Thymus (tissue), 14 donors: ENCODE measurements at places on chromosomes 13 and 19.

DNA sequence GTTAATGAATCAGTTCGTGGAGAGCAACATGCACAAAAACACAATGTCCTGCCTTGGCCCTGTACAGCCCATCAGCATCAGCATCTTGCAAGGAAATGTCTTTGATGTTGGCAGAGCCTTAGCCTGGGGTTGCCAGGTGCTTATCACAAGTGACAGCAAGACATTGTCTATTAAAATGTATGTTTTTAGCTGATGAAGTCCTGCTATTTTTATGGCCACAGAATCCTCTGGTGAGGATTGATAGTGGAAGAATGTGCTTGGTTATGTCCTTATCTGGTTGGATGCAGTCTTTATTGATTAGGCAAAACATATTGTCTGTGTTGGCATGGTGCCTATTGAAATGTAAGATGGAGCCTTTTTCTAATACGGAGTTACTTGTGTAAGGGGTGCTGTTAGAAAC is 1427.0 kb upstream of the MIR17HG start:
- DNase-seq: no peak

DNA sequence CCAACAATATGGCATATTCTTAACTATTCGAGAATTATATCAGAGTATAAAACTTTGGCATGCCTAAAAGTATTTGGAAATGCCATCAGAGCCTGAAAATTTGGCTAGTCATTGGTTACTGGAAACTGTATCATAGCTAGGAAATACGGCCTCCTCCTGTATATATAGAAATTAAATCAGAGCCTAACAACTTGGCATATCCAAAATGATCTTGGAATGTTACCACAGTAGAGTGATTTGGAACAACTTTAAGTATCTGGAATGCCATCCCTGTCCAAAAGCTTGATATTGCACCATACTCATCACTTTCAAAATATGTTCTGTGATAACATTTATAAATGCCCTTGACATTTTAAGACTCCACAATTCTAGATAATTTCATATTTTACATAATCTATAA is 335.8 kb downstream of the SLITRK1 start:
- DNase-seq: no peak

DNA sequence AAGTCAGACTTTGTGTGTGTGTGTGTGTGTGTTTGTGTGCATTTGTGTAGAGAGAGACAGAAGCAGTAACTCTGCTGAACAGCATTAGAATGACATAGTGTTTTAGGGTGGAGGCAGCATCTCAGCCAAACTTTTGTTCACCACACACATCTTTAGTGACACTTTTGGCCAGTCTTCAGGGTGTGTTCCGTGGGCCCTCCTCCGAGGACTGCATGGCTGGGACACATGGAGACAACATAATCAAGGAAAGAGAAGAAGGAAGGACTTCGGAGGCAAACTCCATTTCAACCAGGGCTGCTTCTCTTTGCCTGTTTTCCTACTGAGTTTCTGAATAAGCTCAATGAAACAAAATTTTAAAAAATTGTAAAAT is 205.1 kb downstream of the LHFPL6 start:
- no peak for DNase-seq

GRCh38 chr13:48216204-48216711 is 16.7 kb upstream of the ITM2B start:
- no peak for DNase-seq

DNA sequence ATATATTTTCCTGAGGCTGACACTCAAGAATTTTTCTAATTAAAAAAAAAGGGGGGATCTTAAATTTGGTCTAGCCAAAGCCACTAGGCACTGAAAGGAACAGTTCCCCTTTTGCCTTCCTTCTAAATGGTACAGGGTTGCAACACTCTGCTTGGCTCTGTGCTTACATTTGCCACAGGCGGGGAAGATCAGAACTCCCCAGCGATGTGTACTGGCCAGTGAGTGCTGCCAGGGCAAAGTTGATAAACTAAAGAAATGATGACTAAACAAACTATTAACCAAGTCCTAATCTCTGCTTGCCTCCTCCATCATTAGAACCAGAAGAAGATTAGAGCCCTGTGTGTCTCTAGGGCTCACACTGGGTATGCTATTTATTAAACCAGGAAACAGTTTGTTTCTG is 75.3 kb upstream of the SCEL start:
- no peak for DNase-seq

GRCh38 chr19:50415661-50416033 is 3.1 kb upstream of the SPIB start:
- no peak for DNase-seq

DNA sequence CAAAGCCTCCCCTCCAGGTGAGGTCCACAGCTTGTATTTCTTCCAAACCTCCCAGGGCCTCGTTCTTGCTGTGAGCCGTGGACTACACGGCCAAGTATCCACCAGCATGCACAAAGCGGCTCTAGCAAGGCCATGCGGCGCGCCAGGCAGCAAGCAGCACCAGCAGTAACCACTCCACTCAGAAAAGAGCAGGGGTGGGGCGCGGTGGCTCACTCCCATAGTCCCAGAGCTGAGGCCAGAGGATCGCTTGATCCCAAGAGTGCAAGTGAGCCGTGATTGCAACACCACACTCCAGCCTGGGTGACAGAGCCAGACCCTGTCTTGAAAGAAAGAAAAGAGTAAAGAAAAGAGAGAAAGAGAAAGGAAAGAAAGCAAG is 4.7 kb downstream of the CCDC8 start:
- no peak for DNase-seq

GRCh38 chr13:111117961-111118360 is 2.9 kb downstream of the ARHGEF7 start:
- DNase-seq: no peak

GRCh38 chr13:43924549-43925245 is 45.0 kb downstream of the LACC1 start:
- DNase-seq: no peak

DNA sequence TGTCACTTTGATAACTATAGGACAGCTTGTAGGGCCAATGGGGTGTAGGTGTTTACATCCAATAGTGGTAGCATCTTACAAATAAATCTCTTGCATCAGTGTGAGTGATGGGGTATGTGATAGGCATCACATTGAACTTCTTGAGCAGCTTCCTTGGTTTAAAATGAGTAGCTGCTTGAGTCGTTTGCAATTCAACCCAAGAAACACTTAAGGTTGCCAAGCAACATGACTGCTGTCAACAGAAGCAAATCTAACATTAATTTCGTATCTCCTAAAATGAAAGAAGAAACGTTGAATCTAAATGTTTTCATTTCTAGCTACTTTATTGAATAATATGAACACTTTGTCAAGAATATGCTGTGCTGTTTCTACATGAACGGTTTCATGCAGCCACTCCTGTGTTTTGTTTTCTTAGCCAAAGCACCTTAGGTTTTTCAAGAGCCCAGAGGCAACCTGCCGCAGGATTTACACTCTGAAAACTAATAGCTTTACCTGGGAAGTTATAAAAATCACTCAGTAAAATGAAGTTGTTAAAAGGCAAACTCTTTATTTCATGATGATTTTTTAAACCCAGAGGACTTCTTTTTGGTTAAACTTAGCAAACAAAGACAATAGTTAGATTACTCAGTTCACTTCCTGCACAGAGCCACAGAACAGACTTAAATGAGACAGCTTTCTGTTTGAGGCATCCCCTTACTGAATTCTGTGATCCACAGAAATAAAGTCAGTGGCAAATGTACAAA is 305.2 kb downstream of the MTUS2 start:
- peak; percentile 18 for DNase-seq

GRCh38 chr13:42272804-42273175 is 838 bp downstream of the AKAP11 start:
- DNase-seq: peak; percentile 58

GRCh38 chr19:58261600-58261967 is 17.2 kb upstream of the ZNF8 start:
- DNase-seq: no peak

DNA sequence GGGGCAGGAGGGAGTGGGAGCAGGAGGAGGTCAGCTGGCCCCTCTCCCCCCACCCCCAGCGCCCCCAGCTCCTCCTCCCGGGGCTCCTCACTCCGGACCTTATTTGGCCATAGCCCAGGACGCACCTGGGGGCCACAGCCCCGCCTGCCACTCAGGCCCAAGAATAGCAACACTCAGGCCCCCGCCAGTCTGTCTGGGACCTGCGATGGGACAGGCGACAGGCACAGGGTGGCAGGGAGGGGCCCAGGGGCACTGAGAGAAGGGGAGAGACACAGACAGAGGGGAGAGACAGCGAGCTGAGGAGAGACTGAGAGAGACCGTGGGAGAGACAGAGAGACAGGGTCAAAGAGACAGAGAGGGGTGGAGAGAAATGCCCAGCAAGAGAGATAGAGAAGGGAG is 10.2 kb downstream of the JOSD2 start:
- no peak for DNase-seq

DNA sequence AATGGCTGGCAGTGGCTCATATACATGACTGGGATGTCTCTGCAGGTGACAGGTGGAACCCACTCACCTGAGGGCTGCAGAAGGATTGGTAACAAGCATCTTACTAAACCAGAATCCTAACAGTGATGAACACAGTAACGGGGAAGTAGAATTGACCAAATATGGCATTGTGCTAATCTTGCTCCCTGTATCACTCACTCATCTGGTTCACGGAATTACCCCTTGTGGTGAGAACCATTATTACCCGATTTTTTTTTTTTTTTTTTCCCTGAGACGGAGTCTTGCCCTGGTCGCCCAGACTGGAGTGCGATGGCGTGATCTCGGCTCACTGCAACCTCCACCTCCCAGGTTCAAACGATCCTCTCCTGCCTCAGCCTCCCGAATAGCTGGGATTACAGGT is 69.5 kb downstream of the PTPRS start:
- DNase-seq: no peak

- DNase-seq: no peak
Measured at GRCh38 chr19:14515501-14516047, 2.6 kb downstream of the DNAJB1 start.

GRCh38 chr13:112343591-112343990 is 32.6 kb upstream of the SPACA7 start:
- DNase-seq: no peak

GRCh38 chr13:30306762-30307193 is 573 bp downstream of the KATNAL1 start:
- peak; percentile 94 for DNase-seq

GRCh38 chr19:30536975-30537374 is 164.8 kb downstream of the ZNF536 start:
- DNase-seq: no peak

GRCh38 chr13:52811841-52812240 is 36.6 kb downstream of the PCDH8 start:
- no peak for DNase-seq

GRCh38 chr13:52165411-52165810 is 6.0 kb upstream of the NEK3 start:
- no peak for DNase-seq

- DNase-seq: no peak
Measured at GRCh38 chr19:18322318-18322758, 538 bp downstream of the LSM4 start.

- peak; percentile 7 for DNase-seq
Measured at GRCh38 chr19:45306518-45307027, 16.1 kb downstream of the CKM start.

DNA sequence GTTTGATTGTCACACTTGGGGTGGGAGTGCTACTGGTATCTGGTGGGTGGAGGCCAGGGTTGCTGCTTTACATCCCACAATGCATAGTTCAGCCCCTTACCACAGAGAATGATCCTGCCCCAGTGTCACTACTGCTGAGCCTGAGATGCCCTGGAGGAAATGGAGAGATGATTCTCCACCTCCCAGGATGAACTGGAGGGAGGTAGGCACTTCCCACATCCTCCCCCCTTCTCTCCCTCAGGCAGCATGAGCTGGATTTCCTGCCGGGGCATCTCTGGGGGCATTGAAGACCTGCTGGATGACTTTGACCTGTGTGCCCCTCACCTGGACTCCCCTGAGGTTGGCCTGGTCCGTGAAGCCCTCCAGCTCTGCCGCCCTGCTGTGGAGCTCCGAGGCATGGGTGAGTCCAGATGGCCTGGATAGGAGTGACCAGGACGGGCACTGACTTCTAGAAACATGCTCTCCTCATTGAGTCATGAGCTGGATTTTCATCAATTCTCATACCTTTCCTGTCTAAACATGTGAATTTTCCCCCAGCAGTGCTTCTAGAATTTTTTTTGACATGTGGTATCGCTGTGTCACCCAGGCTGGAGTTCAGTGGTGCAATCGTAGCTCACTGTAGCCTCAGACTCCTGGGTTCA is 45.3 kb downstream of the NWD1 start:
- DNase-seq: no peak

GRCh38 chr19:10111405-10111811 is at the start of gene P2RY11:
TSS of gene P2RY11 (plus strand) at chr19:10111693. CDS start at chr19:10111722, 29 bp downstream.
- DNase-seq: no peak

GRCh38 chr19:48698046-48698445 is 2.3 kb downstream of the FUT2 start:
- DNase-seq: no peak

- no peak for DNase-seq
Measured at GRCh38 chr19:21611659-21612402, 106.4 kb downstream of the ZNF429 start.

DNA sequence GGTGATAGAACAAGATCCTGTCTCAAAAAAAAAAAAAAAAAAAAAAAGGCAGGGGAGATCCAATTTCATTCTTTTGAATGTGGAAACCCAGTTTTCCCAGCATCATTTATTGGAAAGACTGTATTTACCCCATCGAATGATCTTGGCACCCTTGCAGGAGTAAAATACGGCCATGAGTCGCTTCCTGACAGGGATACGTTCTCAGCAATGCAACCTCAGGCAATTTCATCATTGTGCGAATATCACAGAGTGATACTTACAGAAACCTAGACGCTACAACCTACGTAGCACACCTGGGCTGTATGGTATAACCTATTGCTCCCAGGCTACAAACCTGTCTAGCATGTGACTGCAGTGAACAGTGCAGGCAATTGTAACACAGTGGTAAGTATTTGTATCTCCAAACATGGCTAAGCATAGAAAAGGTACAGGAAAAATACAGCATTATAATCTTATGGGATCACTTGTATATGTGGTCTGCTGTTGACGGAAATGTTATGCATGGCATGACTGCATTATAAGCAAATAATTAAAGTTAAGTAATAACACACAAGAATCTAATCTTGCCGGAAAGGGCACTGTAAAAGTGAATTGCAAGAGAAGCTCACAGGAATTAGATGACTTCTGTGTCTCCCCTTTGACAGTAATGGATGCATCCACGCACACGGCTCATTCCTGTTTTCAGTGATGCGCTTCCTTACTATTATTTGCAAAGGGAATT is 24.1 kb downstream of the RFX2 start:
- DNase-seq: no peak

GRCh38 chr13:31121379-31122140 is 40.1 kb downstream of the HSPH1 start:
- no peak for DNase-seq

GRCh38 chr19:14116918-14117578 is 514 bp downstream of the PRKACA start:
- DNase-seq: no peak

GRCh38 chr13:88526853-88527215 is 855.7 kb downstream of the SLITRK5 start:
- DNase-seq: no peak

DNA sequence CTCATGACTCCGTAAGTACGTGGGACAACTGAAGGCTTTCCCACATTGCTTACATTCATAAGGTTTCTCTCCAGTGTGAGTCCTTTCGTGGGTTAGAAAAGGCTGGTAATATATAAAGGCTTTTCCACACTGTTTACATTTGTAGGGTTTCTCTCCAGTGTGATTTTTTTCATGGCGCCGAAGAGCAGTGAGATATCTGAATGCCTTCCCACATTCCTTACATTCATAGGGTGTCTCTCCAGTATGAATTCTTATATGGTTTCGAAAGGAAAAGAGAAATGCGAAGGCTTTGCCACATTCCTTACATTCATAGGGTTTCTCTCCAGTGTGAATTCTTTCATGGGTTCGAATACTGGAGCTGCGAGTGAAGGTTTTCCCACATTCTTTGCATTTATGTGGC is 29.5 kb downstream of the ZNF490 start:
- DNase-seq: no peak
